ENCODE measurements at places on chromosomes 12 and 14.
A peak's percentile ranks its signal among the peaks of the same experiment; 100 is the strongest.

DNA sequence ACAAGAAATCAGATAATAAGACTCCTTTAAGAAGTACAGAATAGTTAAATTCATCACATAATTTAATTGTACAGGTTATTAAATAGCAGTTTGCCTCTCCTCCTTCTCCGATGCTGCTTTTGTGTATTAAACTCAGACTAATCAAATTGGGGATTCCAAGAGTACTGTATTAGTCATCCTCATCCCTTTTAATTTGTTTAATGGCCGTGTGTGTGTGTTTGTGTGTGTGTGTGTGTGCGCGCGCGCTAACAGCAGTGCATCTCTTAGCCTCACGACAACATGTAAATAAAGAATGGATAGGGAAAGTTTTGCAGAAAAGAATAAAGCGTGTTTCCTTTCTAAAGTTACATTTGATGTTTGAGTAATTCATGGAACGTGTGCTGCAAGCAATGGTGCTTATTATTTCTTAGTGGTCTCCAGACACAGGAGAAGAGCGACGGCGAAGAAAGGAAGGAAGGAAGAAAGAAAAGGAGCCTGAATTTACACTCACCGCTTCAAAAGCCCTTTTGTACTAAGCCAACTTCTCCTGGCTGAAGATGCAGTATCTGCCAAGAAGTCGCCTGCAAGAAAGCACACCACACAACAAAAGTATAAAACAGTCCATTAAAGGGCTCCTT, 220.3 kb downstream of the ASCL1 start:
- no peak for DNase-seq

DNA sequence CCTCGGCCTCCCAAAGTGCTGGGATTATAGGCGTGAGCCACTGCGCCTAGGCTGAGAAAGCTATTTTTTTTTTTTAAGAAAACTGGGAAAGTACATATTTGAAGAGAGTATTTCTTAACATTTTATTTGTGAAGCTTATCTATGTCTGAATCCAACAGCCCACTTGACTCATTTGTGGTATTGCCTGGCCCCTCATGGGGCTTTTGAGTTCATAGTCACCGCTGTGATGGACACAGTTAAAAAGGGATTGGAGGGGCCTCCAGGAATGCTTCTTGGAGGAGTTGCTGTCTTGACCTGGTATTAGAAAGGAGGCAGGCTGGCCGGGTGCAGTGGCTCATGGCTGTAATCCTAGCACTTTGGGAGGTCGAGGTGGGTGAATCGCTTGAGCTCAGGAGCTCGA, 26.5 kb downstream of the BCL7A start:
- no peak for DNase-seq

- peak; percentile 53 for DNase-seq
These were observed at the start of gene LPCAT3 for GRCh38 chr12:7018350-7019042. Gene LPCAT3 (minus strand): TSS chr12:7018476. CDS start chr12:7018424, 52 bp downstream.

- DNase-seq: no peak
These were observed 15.2 kb downstream of the FGFR1OP2 start for GRCh38 chr12:26953447-26953846.

GRCh38 chr14:96792591-96792990, 4.6 kb upstream of the VRK1 start:
- no peak for DNase-seq
